ENCODE measurements at places on chromosomes 5 and 9. TPM values are rescaled to one million over a fixed set of nuclear protein-coding genes. Genes with fewer than 3 reads are reported as not detected.
A peak's percentile ranks its signal among the peaks of the same experiment; 100 is the strongest.

DNA sequence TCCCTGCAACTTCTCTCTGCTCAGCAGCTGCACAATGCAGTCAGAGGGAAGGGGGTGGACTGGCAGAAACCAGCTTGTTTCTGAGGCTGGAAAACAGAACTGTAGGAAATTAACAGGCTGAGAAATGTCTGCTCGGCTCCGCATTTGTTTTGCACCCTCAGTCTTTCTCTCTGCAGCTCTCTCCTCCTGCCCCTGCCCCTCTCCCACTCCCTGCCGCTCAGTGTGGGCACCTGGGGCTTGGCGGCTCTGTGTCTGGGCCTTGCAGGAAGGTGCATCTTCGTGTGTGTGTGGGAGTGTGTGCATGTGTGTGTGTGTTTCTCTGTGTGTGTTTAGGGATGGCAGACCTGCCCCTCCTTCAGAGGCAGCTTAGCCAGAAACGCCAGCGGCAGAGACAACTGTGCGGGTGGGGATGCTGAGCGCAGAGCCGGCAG is 53.0 kb downstream of the PCDH1 start:
- peak; percentile 49 for DNase-seq
- H3K27me3 ChIP-seq: no peaks in the 10 kb centered on the region
- no peaks in the 10 kb centered on the region for H3K36me3 ChIP-seq
- H3K27ac ChIP-seq: no peak overlapping the region
- H3K4me3 ChIP-seq: no peak overlapping the region

SLC6A3 gene
- total RNA-seq: 0.52 TPM

- no peaks in the 10 kb centered on the region for H3K36me3 ChIP-seq
- no peaks in the 10 kb centered on the region for H3K27me3 ChIP-seq
- H3K4me3 ChIP-seq: peak overlapping the region; percentile 99
- peaks cover 21% of the 10 kb centered on the region for H3K4me1 ChIP-seq
- DNase-seq: peak; percentile 88
- H3K27ac ChIP-seq: peak overlapping the region; percentile 93
Observed at GRCh38 chr9:135960411-135961276, 529 bp downstream of the UBAC1 start.

GRCh38 chr5:159458217-159458711 is 128.0 kb upstream of the IL12B start:
- no peak overlapping the region for H3K4me3 ChIP-seq
- no peak overlapping the region for H3K27ac ChIP-seq
- no peaks in the 10 kb centered on the region for H3K4me1 ChIP-seq
- no peak for DNase-seq
- H3K27me3 ChIP-seq: no peaks in the 10 kb centered on the region

DNA sequence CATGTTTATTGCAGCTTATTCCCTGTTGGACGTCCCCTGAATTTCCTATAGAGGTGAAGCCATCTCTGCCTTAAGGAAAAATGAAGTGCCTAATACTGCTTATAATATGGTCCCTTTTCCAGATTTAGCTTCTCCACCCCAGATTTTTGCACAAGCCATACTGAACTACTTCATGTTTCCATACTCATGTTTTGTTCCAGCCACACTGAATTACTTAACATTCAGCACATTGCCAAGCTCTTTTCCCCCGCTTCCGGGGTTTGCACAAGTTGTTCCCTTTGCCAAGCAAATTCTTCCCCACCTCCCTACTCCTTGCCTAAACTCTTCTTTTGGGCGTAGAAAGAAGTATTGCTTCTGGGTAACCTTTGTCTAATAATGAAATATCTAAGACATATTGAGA is 1.7 kb upstream of the CNTRL start:
- H3K27me3 ChIP-seq: no peaks in the 10 kb centered on the region
- peak overlapping the region; percentile 89 for H3K27ac ChIP-seq

NMUR2 gene
- 0.09 TPM for total RNA-seq

DNA sequence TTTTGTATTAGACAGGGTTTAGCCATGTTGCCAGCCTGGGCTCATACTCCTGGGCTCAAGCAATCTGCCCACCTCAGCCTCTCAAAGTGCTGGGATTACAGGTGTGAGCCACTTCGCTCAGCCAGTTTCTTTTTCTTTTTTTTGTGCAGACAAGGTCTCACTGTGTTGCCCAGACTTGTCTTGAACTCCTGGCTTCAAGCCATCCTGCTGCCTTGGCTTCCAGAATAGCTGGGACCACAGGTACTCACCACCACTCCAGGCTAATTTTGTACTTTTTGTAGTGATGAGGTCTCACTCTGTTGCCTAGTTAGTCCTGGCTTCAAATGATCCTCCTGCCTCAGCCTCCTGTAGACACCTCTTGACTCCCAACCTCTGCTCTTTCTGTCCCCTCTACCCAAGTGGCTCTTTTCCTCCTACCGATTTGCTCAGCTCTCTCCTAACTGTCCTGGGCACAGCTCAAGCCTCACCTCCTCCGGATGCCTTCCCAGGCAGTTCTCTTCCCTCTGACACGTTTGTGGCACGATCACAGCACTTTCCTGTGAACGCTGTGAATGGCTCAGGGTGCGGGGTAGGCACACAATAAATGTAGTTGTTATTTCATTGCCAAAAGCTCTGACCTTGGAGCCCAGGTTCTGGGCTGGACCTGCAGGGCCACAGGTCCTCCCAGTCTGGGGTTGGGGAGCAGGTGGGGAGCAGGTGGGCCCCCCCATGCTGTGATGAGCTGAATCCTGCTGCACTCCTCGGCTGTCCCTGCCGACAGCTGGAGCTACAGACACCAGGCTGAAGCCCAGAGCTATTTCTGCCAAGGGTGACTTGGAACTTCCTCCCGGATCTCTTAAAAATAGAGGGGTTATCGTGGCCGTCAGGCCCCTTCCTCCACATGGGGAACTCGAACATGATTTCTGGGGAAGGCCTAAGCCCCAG is 23.9 kb downstream of the GFI1B start:
- H3K4me1 ChIP-seq: no peaks in the 10 kb centered on the region
- no peaks in the 10 kb centered on the region for H3K27me3 ChIP-seq

DNA sequence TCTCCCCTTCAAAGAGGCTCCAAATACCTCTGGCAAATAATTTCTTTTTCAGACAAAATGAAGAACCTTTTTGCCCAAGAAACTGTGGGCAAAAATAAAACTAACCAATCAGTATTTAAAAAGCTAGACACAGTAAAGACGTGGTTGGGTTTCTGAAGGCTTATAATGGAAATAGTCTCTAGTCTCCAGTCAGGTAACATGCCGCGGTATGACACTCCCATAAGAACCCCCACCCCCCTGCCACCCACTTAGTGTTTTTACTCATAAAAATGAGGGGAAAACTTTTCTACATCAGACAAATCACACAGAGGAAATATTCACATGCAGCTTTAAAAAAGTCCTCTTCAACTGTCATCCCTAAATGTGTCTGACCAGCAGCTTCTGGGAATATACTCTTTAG is 105.3 kb downstream of the THBS4 start:
- no peaks in the 10 kb centered on the region for H3K27me3 ChIP-seq
- peaks cover 40% of the 10 kb centered on the region for H3K4me1 ChIP-seq
- H3K4me3 ChIP-seq: no peak overlapping the region
- H3K27ac ChIP-seq: peak overlapping the region; percentile 81
- H3K36me3 ChIP-seq: peaks cover 2% of the 10 kb centered on the region
- DNase-seq: no peak

GRCh38 chr9:80175286-80176150 is 603.8 kb downstream of the TLE4 start:
- no peaks in the 10 kb centered on the region for H3K27me3 ChIP-seq
- H3K4me3 ChIP-seq: no peak overlapping the region
- H3K36me3 ChIP-seq: no peaks in the 10 kb centered on the region
- H3K27ac ChIP-seq: no peak overlapping the region
- DNase-seq: no peak

DNA sequence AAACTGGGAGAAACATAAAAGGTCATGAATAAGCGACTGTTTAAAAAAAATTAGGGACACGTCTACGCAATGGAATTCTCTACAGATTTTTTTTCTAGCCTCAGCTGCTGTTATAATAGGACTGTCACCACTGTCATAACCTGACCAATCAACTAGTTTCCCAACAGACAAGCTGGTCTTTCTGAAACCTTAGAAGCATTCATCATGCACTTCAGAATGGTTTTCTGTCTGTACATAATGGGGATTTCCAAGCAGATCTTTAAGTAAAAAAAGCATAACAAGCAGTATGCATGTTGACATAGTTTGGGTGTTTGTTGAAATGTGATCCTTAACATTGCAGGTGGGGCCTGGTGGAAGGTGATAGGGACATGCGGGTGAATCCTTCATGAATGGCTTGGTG is 58.3 kb upstream of the SEMA6A start:
- H3K36me3 ChIP-seq: no peaks in the 10 kb centered on the region
- H3K27ac ChIP-seq: no peak overlapping the region
- H3K4me3 ChIP-seq: no peak overlapping the region
- no peaks in the 10 kb centered on the region for H3K4me1 ChIP-seq
- DNase-seq: no peak
- no peaks in the 10 kb centered on the region for H3K27me3 ChIP-seq

DNA sequence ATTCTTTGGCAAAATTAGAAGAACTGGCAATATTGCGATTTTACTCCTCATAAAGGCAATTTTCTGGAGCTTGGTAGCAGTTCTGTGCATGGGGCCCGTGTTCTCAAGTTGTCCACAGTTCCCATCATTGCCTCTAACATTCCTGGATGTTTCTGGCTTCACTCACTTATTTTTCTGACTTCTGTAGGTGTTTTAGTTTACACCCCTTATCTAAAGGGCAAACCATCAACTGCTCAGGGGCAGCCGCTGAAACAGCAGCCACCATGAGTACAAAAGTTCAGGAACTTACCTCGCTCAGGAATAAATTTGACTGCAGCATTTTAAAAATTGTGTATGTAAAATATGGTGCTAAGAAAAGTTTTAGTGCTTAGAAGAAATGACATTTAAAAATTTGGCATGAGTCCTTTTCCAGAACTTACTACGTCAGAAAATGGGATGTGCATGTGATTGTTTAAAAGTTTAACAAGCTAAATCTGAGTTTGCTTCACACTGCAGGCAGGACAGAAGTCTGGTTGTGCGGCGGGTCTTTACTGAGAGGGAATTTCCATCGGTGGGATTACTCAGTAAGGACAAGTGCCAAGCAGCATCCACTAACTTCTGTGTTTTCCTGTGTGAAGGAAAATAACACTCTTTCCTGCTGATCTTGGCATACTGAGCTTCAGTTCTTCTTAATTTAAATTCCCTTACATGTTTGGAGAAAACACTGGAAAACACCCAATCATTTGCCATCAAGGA is 261.7 kb downstream of the MAT2B start:
- H3K27ac ChIP-seq: no peak overlapping the region
- no peak overlapping the region for H3K4me3 ChIP-seq
- no peak for DNase-seq
- H3K36me3 ChIP-seq: no peaks in the 10 kb centered on the region

DAB2IP gene
- total RNA-seq: 68.6 TPM

DNA sequence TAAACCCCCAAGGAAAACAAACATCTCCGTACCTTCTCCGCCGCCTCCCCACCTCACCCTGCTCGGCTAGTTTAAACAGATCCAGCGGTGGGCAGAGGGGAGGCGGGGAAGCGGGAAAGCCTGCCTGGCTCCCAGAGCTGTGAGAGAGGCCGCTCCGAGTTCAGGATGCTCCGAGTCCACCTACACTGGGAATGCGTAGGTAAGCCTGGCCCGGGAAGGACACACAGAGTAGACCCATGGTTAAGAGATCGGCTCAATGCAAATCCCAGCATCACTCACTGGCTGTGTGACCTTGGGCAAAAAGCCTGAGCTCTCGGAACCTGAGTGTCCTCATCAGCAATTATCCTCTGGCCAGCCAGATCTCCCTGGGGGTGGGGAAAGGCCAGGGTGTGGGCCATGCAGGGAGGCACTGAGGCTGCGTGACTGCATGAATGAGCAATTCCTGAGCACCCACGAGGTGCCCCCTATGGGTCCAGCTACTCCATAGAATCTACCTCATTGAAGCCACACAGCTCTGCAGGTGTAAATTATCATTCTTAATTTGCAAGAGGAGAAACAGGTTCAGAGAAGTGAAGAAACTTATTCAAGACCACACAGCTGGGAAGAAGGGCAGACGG is 30.5 kb upstream of the LMX1B start:
- H3K4me3 ChIP-seq: no peak overlapping the region
- H3K4me1 ChIP-seq: no peaks in the 10 kb centered on the region
- no peaks in the 10 kb centered on the region for H3K27me3 ChIP-seq
- no peaks in the 10 kb centered on the region for H3K36me3 ChIP-seq
- DNase-seq: no peak

PLAC8L1 gene
- not detected for total RNA-seq

Data from upper lobe of left lung (tissue), 6 donors.